Placental pericyte (primary cell): ENCODE measurements at places on chromosomes 13 and 19. TPM values are rescaled to one million over a fixed set of nuclear protein-coding genes. Genes with fewer than 3 reads are reported as not detected.

The EDDM13 gene
- not detected in 2 replicates for total RNA-seq

The SPINT2 gene
- 4.9 and 9.8 TPM in 2 replicates for total RNA-seq

The CDX2 gene
- not detected in 2 replicates for total RNA-seq

The AKAP8L gene
- 64.3 and 75.6 TPM in 2 replicates for total RNA-seq

The NCCRP1 gene
- total RNA-seq = not detected in 2 replicates

The KCNC3 gene
- not detected in 2 replicates for total RNA-seq

The ZNF724 gene
- total RNA-seq = 0.22 and 14.2 TPM in 2 replicates

The IL11 gene
- total RNA-seq = 15.1 and 82.0 TPM in 2 replicates
